ENCODE measurements at places on chromosomes 12 and 14.

- peak; percentile 57 for DNase-seq
Observed at GRCh38 chr14:75399843-75400775, 27.7 kb upstream of the JDP2 start.

- DNase-seq, result no peak
Observed at GRCh38 chr14:24629521-24629920, 4.5 kb downstream of the GZMB start.

DNA sequence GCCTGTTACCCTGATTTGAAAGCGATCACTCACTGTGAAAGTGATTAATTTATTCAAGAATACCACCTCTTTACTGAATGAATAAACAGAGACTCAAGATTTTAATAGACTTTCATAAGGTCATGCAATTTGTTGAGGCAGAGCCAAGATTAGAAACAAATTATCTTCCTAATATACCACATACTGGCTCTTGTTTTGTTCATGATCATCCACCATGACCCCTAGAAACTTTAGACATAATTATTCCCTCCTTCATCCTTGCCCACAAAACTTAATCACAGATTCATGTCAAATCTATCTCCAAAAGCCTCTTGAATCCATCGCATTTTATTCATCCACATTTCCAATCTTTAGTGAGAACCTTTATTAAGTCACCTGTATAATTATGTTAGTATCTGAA, 152.3 kb downstream of the ATXN7L3B start:
- DNase-seq, result no peak

DNA sequence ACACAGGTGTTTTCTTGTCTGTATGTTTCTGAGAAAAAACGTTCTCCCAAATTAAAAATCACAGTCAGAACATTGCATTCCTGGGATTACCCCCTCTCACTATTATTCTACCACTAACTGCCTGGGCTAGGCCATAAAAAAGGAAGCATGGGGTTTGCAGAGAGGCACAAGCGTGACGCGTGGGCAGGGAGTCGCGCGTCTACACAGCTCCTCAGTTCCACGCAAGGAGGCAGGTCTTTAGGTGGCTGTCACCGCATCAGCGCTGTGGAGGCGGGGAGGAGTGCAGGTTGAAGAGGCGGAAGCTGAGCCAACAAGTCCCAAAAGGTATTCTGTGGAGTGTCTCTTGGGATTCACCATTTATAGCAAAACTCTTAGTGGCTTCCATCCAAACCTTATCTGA, 109.9 kb downstream of the RIMBP2 start:
- DNase-seq, result no peak

DNA sequence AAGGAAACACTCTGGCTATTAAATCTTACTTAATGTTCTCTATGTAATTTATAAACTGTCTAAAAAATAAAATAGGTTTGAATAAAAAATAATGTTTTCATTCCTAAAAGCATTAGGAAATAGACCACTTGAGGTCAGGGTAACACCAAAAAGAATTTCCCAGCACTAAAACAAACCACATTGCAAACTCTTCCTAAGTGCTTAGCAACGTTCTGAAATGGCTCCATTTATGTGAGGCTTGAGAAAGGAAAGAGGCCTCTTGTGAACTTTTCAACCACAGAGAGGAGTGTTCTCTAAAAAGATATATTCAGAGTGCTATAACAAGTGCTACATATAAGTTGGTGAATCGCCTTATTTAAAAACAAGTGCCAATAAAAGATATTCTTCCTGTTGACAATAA, 42.7 kb downstream of the ALX1 start:
- peak; percentile 5 for DNase-seq

GRCh38 chr12:29582677-29583272, 85.3 kb upstream of the OVCH1 start:
- no peak for DNase-seq

DNA sequence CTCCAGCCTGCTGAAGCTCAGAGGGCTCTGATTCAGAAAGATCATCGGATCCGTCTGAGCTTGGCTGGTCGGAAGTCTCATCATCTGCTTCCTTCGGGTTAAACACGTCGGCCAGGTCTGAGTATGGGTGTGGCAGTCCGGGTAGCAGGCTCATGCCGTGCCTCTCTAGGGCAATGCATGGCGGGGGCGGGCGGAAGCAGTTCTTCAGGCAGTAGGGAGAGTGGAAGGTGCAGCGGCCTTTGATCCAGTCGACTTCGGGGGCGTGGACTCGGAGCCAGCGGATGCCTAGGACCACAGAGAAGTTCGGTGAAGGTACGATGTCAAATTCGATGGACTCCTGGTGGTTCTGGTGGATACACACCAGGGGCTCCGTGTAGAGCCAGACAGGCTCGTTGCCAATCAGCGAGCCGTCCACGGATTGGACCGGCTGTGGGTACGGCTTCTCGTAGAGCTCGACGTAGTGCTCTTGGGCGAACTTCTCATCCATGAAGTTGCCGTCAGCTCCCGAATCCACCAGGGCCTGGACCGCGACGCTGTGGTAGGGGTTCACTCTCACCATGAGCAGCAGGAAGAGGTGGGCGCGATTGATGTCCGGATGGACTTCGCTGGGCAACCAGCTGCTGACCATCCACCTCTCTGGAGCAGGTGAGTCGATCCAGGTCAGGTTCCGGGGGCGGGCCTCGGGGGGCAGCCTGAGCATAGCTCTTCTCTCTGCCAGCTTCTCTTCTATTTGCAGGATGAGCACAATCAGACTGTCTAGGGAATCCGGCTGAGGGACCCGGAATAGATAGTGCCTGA, 20.3 kb downstream of the RTL1 start:
- no peak for DNase-seq

DNA sequence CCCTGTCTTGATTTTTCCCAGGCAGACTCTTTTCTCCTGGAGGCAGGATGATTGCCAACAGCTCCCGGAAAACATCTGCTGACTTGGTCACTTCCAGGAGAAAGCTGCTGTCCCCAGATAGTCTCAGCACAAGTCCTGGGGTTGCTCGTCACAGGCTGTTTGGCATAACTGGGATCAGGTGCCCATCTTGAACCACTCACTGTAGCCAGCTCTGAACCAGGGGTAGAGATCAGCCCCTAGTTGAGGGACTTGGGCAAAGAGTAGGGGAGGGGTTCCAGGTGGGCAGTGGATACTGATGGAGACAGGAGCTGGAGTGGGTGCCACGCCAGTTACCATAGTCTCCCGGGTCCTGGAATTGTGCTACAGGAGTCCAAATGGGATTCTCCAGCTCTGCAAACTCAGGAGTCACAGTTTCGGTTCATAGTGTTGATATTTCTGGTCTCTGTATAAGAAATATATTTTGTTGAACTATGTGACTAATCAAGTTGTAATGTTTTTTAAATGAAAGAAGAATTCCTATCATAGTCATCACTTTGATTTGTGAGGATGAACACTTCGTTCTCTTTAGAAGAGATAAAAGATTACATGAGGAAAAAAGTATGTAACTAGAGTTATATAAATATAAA, 1154.5 kb downstream of the AACS start:
- DNase-seq, result peak; percentile 36

DNA sequence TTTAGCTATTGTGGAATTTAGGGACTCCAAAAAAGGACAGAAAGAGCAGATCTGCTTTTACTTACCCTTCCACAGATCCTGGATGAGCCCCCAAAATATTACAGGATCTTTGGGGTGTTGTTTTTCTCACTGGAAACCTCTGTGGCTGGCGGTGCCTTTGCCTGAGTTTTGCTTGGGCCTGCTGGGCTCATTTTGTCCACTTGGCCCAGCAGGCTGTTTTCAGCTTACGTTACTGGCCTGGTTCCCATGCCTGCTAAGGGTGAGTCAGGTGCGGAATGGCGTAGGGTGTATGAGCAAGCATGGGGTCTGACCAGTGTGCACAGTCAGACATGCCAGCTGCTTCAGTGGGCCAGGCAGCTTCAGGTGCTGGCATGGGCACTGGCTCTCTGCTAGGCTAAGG, 45.8 kb downstream of the HSD17B6 start:
- no peak for DNase-seq

DNA sequence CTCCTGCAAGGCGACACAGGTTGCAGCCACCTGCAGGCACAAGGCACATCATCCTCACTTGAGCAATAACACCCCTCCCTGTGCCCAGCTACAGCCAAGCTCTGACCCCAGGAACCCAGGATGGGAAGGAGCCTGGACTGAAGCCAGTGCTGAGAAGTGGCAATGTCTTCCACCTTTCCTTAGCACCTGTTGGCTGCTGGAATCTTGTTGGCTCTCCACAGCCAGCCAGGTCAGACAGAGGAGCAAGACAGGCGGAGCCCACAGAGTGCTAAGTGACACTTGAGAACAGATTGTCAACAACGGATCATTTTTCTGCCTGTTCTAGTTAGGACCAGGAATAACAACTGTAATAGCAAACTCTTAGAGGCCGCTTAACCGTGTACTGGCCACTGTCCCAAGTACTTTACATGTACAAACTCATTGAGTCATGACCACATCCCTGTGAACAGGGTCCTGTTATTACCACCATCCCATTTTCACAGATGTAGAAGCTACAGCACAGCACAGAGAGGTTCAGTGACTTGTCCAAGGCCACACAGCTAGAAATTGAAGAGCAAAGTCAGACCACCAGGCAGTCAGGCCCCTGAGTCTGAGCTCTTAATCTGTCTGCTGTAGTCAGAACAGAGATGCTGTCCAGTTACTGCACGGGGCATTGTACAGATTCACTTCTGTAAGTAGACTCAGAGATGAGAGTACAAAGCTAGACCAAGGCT, 45.6 kb downstream of the RNFT2 start:
- DNase-seq, result no peak

DNA sequence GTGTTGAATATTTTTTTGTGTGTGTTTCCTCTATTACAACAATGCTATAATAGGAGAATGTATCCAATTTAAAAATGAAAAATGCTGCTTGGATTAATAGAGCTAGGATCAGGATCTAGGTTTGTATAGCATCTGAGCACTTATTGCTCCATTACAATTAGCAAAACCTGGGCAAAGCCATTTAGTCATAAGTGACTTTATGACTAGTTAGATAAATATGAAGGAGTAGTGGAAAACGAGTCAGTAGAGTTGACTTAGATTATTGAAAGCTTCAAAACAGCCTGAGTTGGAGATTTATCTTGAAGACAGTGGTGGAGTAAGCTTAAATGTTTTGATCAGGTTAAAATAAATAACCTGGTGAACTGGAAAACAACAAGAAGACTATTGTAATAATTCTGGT, 2.8 kb downstream of the MED21 start:
- no peak for DNase-seq

DNA sequence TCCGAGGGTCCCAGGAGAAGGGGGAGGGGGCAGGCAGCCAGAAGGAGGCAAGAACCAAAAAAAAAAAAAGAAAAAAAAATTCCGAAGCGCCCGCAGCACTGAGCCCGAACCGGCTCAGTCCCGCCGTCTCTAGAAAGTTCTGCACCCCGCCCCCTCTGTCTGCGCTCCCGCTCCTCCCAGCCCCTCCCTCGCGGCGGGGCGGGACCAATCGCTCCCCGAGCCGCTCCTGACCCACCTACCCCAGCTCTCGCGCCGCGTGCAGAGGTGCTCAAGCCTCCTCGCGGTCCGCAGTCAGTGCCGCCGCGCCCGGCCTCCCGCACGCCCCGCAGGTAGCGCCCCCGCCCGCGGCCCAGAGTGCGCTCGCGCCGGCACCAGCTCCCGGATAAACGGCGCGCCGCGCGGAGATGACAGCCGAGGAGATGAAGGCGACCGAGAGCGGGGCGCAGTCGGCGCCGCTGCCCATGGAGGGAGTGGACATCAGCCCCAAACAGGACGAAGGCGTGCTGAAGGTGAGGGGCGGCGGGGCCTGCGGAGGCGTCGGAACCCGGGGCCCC, at the start of gene FKBP4:
FKBP4 (plus strand) TSS at position 235 of the 554 bp plus-strand sequence; CDS start at position 405, 170 bp downstream.
- peak; percentile 71 for DNase-seq

DNA sequence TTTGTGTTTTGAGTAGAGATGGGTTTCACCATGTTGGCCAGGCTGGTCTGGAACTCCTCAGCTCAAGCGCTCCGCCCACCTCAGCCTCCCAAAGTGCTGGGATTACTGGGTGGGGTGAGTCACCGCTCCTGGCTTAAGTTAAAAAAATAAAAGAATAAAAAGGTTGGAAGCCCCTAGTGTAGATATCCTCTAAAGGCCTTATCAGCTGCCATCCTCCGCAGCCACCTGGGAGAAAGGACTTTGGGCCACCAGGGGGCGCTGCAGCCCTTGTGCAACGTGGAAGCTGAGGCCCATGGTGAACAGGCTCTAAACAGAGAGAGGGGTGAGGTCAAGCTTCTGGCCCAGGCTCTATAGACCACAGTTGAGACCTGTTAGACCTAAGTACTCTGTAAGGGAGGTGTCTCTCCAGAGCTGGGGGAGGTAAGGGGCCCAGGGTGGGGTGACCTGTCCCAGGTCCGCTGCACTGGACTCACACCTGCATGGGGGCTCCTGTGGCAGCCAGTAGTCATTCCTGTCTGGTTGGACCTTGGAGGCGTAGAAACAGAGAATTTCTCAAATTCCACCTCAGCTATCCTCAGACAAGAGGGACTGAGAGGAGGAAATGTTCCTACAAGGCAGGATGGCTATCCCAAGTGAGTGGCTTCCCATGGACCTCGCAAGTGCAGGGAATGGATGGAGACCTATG, 14.0 kb upstream of the RACGAP1 start:
- peak; percentile 79 for DNase-seq

- no peak for DNase-seq
Observed at GRCh38 chr14:87908550-87908949, 84.4 kb downstream of the GALC start.

DNA sequence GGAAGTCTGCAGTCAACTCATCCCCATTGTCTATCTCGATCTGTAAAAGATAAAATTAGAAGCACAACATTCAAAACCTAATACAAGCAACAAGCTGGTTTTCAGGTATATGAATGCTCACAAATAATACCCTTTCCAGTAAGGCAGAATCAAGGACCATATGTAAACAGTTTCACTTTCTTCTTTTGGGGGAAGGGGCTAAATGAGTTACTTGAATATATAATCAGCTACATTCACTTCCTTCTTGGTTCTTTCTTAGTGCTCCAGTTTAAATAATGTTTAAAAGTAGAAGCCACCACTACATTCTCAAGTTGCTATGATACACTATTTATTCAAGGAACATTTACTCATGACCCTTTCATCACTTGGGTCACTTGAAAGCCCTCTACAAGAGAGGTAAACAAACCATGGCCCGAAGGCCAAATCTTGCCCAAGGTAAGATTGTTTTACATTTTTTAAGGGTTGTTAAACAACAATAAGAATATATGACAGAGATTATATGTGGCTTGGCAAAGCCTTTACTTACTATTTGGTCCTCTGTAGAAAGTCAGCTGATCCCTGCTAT, 10.3 kb downstream of the TWF1 start:
- DNase-seq, result no peak

All from fibroblast of the aortic adventitia (primary cell).